A673 (cell line): ENCODE measurements at places on chromosomes 3 and 15. TPM values are rescaled to one million over a fixed set of nuclear protein-coding genes. Genes with fewer than 3 reads are reported as not detected.

Gene DNAH1
- total RNA-seq, result 1.3 and 1.8 TPM in 2 replicates

Gene VWA5B2
- 0.13 TPM in 1 of 2 replicates, not detected in the other for total RNA-seq

Gene GHRL
- total RNA-seq, result 1.0 and 2.0 TPM in 2 replicates

Gene MEX3B
- total RNA-seq, result 5.5 and 6.9 TPM in 2 replicates

- H3K27ac ChIP-seq, result no peak overlapping the region
- H3K4me1 ChIP-seq, result no peaks in the 10 kb centered on the region
Observed at GRCh38 chr15:50181201-50181968, 611 bp upstream of the SLC27A2 start.

GRCh38 chr15:67832031-67832551 is 6.8 kb downstream of the SKOR1 start:
- H3K36me3 ChIP-seq, result no peaks in the 10 kb centered on the region
- H3K4me1 ChIP-seq, result peaks cover 30% of the 10 kb centered on the region
- no peak overlapping the region for H3K27ac ChIP-seq
- no peak overlapping the region for H3K4me3 ChIP-seq
- DNase-seq, result no peak
- H3K27me3 ChIP-seq, result peaks cover 90% of the 10 kb centered on the region

DNA sequence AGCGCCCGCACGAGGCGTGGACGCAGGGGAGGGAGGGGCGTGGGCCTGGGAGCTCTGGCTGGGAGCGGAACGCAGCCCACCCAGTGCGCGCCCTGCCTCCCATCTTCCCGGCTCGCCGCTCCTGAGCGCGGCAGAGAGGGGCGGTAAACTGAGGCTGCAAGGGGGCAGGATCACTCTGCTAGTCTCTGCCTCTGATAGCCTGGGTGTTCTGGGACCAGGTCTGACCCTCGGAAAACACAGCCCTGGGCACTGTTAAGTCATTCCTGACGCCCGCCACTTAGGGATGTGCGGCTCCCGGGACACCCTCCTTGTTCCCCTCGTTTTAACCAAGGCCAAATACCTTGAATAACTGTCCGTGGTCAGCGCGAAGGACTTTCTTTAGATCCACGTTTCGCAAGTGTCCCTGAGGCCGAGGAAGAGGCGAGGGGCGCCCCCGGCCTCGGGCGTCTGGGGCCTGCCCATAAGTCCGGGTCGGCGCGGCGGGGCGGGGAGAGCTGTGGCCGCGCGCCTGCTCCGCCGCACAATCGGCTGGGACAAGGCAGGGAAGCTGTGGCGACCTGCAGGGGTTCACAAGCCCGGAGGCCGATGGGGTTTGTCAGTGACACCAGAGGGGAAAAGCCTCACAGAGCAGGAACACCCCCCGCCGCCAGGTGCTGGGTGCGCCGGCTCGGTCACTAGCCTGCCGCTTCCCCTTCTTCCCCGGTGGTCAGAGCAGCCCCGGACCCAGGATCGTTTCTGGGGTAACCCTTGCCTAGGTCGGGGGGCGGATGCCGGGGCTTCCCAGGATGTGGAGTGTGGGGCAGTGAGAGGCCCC is 1.5 kb downstream of the ITPKA start:
- no peaks in the 10 kb centered on the region for H3K27me3 ChIP-seq
- peak overlapping the region; percentile 53 for H3K4me3 ChIP-seq
- H3K36me3 ChIP-seq, result no peaks in the 10 kb centered on the region
- no peak overlapping the region for H3K27ac ChIP-seq

DNA sequence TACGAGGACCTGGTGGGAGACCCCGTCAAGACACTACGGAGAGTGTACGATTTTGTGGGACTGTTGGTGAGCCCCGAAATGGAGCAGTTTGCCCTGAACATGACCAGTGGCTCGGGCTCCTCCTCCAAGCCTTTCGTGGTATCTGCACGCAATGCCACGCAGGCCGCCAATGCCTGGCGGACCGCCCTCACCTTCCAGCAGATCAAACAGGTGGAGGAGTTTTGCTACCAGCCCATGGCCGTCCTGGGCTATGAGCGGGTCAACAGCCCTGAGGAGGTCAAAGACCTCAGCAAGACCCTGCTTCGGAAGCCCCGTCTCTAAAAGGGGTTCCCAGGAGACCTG is 2.5 kb downstream of the CHST2 start:
- DNase-seq, result no peak
- no peak overlapping the region for H3K4me3 ChIP-seq
- H3K36me3 ChIP-seq, result no peaks in the 10 kb centered on the region
- H3K4me1 ChIP-seq, result peaks cover 7% of the 10 kb centered on the region
- no peak overlapping the region for H3K27ac ChIP-seq

DNA sequence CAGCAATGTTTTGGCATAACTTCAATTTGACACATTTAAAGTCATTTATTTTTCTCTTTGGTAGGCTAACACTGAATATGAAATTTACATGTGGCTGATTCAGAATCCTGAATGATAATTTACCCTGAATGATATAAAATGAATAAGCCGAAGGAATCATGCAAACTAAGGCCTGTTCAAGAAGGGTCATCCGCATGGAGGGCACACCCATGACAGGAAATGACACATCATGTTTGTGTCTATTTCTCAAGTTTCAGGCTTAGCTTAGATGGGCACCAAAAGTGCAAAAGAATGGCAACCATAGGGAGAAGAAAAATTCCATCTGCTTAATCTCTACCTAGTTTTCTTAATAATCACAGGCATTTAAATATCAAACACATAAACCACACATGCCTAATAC is 141.5 kb downstream of the DUT start:
- H3K27ac ChIP-seq, result peak overlapping the region; percentile 5
- H3K36me3 ChIP-seq, result no peaks in the 10 kb centered on the region
- peak; percentile 69 for DNase-seq
- peaks cover 7% of the 10 kb centered on the region for H3K4me1 ChIP-seq
- no peak overlapping the region for H3K4me3 ChIP-seq
